ENCODE measurements at places on chromosomes 1 and 21. TPM values are rescaled to one million over a fixed set of nuclear protein-coding genes. Genes with fewer than 3 reads are reported as not detected.
A peak's percentile ranks its signal among the peaks of the same experiment; 100 is the strongest.

DNA sequence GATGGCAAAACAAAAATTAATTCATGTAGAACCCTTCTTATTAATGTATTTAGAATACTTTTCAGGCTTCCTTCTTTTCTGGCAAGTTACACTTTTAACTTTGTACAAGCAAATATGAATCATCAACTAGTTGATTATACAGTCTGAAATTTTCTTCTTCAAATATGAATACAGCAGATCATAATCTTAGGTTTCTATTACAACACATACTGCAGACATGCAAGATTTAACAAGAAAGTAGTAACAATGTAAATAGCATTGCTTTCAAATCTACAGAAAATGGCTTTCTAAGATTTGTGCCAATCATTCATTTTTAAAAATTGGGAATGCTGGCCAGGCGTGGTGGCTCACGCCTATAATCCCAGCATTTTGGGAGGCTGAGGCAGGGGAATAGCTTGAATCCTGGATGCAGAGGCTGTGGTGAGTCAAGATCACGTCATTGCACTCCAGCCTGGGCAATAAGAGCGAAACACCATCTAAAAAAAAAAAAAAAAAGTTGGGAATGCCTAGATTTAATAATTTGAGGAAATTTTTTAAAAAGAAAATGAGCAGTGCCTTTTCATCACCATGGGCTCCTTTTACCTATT, 68.4 kb upstream of the DPYD start:
- DNase-seq, result peak; percentile 73

DNA sequence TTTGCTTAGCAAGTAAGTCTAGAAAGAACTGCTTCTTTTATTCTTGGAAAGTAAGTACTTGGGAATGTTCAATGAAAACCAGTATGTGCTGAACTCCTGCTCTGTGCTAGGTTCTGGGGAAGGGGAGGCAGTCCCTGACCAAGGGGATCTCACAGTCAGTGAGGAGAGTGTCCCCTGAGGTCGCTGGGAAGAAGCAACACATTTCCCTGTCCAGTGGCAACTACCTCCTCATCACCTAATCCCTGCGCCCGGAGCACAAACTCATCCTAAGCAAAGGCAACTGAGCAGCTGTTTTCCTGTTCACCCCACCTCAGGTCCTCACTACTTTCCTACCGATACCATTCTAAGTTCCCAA, 61.7 kb upstream of the ANGPTL1 start:
- DNase-seq, result no peak

DNA sequence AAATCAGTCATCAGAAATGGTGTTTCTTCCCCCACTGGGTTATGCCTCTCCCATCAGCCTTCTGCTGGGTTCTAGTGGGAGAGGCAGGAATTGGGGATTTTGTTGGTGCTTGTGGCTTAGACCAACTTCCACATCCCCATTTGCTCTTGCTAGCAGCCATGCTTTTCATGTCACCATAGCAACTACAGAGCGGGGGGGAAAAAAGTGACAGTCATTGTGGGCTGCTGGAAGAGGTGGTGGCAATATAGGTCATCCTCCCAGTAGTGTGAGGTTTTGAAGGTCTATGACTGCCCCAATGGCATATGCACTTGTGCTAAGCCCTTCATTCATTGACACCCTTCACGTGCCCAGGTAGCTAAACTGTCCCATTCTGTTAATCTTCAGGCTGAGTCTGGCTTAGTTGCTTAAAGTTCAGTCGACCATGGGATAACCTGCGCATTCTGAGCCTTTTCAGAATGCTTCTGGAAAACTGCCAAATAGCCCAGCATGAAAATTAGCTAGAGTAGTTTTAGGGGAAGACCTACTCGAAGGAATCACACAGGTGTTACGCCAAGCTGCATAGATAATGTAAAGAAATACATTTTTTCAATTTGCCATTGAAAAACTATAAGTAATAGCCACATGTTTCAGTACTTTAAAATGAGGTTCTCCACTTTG, 53.7 kb upstream of the ZNF326 start:
- DNase-seq, result no peak

Gene S100A9
- not detected for polyA plus RNA-seq

- DNase-seq, result no peak
Observed at GRCh38 chr1:4733446-4734177, 79.2 kb downstream of the AJAP1 start.

- DNase-seq, result peak; percentile 57
Observed at GRCh38 chr21:14863745-14864210, 201.0 kb downstream of the NRIP1 start.

GRCh38 chr1:6141592-6141991, 38.5 kb downstream of the CHD5 start:
- DNase-seq, result no peak

DNA sequence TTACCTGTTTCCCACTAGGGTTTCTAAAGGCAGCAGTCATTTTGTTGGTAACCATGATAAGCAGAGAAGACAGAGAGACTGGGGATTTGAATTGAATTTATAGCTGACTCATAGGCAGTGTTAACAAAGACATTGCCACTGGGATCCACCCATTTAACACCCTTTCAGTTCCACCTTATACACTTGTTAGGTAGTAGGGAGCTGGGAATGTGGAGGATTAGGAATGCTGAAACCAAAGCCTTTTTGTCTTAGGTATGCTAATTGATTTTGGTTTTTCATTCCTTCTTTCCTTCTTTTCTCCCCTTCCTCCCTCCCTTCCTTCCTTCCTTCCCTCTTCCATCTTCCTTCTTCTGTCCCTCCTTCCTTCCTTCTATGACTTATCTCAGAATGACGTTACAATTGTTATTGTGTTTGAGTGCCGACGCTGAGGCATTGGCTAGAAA, 7.5 kb upstream of the EVI5 start:
- DNase-seq, result no peak
